CD14-positive monocyte (primary cell): ENCODE measurements at places on chromosomes 3 and 15.

GRCh38 chr15:31554261-31554660 lies 227.6 kb downstream of the KLF13 start:
- no peak for DNase-seq

GRCh38 chr15:78049691-78050440 lies 27.6 kb downstream of the TBC1D2B start:
- DNase-seq = no peak

- no peak for DNase-seq
Measured at GRCh38 chr3:56115698-56116097, 352.6 kb downstream of the ERC2 start.

GRCh38 chr15:39156646-39157250 lies 424.1 kb upstream of the THBS1 start:
- DNase-seq = no peak

DNA sequence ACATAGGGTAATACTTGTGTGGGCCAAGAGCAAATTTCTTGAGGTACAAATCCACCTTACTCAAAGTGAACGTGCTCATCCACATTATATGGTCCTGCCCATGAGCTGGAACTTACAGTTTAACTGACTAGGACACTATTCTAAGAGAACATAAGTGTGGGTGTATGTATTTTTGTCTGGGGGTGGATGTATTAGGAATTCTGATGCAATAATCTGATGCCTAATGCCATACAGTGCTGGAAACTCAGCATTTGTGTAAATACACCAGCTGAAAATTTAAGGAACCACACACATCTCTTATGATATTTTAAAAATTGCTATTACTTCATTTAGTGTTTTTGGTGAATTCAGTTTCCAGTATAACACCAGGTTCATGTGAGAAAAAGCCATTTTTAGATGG lies 1350.7 kb downstream of the ZPLD1 start:
- no peak for DNase-seq

DNA sequence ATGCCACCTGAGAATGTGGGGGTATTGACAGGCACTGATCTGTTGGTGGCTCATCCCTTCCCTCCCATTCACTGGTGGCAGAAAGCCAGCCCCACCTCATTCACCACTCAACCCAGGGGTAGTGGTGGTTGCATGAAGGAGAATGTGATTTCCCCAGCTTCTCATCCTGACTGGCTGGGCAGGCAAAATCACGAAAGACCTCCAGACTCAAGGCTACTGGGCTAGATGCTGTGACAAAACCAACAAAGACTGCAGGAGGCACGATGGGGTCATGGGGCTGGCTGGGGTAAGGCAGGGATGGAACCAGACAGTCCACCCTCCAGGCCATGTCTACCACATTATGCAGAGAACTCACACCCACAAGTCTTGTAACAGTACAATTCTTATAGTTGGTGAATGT lies 33.9 kb downstream of the FSTL1 start:
- DNase-seq = no peak

DNA sequence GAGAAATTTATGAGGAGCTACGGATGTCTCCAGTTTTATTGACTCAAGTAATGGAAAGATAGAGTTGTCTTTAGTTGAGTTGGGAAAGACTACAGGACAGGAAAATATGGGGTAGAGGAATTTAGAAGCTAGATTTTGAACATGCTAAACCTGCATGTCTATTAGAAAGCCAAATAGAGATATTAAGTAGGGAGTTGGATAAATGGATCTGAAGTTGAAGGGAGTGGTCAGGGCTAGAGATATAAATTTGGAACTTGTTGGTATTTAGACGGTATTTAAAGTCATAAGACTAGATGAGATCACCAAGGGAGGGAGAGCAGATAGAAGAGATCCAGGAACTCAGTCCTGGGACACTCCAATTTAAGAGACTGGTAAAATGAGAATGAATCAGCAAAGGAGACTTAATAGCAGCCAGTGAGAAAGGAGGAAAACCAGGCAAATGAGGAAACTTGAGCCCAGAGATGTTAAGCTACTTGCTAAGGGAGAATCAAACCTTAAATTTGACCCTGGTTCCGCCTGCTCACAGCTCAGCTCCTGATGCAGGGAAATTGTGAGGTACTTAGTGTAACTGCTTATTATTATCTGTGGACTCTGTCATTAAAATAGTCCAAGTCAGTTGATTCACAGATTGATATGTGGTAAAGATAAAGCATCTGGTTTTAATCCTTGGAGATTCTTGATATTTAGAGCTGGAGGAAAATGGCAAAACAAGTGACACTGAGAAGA lies 35.8 kb downstream of the ABI3BP start:
- no peak for DNase-seq

GRCh38 chr15:61282661-61283060 lies 53.6 kb upstream of the RORA start:
- no peak for DNase-seq

GRCh38 chr3:64667887-64668581 lies 19.8 kb downstream of the ADAMTS9 start:
- no peak for DNase-seq

- DNase-seq = no peak
Measured at GRCh38 chr15:61830536-61831330, 229.5 kb downstream of the VPS13C start.

DNA sequence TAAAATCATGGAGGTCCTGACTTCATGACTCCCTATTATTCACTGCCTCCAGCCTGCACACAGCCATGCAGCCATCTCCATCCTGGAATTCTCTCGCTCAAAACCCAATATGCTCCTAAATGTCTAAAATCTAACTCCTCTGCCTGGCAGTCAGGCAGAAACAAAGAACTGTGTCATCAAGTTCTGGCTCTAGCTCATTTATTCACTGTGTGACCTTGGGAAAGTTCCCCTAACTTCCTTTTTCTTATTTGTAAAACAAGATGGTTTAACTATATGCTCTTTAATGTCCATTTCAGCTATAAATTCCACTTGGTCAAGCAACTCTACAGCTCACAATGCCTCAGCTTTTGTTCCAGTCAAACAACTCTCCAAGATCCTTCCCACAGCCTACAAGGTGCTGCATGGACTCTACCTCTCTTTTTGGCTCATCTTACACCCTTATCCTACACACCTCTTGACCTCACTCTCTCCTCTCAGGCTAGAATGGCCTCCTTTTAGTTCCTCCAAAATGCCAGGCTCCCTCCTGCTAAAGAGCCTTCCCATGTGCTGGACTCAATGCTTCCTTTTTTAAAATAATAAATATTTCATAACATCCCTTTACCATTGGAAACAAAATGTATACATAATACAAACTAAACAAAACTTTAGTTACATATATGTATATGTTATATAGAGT lies 16.4 kb downstream of the PIK3CB start:
- peak; percentile 57 for DNase-seq

DNA sequence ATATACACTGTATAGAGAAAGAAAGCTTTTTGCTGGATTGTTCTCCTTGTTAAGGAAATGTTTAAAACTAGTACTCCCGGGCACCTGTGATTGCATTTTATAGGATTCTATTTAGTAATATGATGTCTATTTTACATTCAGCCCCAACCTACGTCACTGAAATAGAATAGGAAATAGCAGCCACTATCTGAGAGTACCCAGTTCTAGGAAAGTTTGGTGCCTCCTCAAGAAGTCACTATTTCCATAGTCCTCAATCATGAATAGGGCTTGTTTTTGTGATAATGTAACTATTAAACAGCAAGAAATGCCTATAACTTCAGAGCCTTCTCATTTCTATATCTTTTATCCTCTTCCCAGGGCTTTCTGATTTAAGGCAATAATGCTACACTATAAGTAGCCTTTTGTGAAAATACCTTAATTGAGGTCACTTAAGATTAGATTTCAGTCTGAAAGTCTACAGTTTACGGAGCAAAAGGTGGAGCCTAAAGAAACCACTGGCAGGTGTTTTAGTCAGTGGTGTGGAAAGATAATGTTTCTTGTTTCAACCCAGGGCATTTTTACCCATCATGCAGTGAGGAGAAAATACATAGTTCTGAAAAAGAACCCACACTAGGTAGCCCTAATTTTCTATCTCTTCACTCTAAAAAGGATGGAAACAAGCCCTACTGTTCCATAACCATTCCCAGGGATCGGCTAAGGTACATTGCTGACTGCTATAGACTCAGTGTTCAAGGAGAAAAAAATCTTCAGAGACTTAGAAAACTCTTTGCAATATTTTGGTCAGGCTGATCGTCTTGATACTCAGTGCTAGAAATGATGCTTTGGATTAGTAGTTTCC lies 38.7 kb downstream of the TIGIT start:
- no peak for DNase-seq

GRCh38 chr3:196969660-196970546 lies 1.3 kb upstream of the PIGZ start:
- DNase-seq = peak; percentile 51

DNA sequence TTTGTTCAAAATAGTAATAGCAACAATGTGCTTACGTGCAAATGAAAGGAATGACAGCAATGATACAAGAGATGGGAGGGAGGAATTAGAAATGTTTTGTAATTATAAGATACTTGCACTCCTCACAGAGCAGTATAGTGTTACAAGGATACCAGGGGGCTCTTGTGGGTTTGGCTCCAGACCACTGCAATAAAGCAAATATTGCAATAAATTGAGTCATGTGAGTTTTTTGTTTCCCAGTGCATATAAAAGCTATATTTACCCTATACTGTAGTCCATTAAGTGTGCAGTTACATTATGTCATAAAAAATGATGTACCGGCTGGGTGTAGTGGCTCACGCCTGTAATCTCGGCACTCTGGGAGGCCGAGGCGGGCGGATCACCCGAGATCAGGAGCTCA lies 864.3 kb downstream of the NSUN3 start:
- DNase-seq = no peak

GRCh38 chr3:108474581-108474980 lies 35.8 kb downstream of the MYH15 start:
- no peak for DNase-seq

DNA sequence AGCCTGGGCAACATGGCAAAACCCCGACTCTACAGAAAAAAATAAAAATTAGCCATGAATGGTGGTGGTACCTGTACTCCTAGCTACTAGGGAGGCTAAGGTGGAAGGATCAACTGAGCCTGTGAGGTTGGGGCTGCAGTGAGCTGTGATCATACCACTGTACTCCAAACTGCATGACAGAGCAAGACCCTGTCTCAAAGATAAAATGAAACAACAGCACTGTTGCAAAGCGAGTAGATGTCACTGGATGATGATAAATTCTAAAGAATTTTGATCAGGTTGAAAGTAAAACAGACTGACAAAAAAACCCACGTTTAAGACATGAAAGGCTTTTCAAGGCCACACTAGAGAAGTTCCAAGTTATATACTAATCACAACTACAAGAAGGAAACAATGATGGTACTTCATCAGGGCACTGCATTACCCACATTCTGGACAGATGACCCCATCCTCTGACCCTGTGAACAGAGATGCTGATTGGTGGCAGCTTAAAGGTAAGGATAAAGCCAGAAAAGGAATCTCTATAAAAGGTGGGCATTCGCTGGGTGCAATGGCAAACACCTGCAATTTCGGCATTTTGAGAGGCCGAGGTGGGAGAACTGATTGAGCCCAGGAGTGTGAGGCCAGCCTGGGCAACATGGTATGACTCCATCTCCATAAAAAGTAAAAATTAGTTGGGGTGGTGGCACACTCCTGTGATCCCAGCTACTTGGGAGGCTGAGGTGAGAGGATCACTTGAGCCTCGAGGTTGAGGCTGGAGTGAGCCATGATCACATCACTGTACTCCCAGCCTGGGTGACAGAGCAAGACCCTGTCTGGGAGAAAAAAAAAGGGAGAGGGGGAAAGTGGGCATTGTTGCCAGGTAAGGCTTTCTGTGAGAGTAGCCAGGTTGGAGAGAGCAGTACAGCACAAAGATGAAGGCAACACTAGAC lies 59.2 kb downstream of the TBL1XR1 start:
- DNase-seq = no peak

GRCh38 chr3:7749931-7750695 lies 751.5 kb upstream of the LMCD1 start:
- DNase-seq = no peak

DNA sequence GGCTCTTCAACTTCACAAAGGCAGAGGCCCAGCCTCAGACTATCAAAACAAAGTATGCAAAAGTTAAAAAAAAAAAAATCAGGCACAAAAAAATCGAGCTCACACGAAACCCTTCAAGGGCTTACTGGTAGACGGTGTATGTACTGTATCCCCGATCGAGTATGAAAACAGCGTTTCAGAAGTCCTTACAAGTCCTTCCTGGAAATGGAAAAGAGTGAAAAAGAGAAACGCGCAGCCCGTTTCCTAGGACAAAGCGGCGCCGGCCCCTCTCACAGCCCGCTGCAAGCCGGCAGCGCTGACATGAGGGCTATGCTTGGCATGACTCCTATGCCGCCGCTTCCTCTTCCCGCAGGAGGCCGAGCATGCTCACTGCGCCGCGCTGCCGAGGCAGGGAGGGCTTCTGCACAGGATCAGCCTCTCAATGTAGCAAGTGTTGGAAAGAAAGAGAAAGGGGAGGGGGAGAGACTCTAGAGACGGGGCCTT lies at the start of gene VGLL4:
Gene VGLL4, minus strand, starts transcription at position 311 of the 483 bp plus-strand sequence. CDS start 397 bp downstream, outside the sequence.
- peak; percentile 63 for DNase-seq

DNA sequence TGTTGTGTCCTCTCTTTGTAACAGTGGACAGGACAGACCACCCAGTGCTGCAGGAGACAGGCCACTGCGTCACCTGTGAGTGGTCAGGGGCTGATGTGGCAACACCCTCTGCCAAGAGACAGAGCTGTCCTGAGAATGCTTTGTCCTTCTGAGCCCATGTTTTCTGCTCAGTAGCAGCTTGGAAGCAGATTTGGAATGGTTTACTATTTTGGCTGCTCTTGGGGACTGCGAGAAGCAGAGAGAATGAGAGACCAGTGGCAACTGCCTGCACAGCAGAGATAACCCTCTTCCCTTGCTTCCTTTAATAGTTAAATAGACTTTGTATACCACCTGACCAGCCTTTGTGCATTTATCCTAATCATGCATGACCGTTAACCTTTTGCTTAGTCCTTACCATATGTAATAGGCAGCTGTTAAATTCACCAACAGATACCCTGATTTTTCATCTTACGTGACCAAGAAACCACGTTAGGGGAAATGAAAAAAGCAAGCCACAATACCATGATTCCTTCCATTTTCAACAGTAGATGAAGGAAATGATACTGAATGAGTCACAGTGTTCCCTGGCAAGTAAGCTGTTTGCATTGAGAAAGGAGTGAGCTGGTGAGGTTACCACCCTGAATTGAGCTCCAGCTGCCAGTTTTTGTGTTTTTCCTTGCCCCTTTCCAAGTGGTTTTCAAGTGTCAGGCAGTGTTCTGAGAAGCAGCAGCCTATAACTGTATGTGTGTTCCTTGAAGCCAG lies 35.5 kb downstream of the B3GALNT1 start:
- DNase-seq = peak; percentile 86
